ENCODE measurements at places on chromosomes 1 and 21.

- peaks cover 9% of the 10 kb centered on the region for H3K36me3 ChIP-seq
- H3K4me1 ChIP-seq, result peaks cover 5% of the 10 kb centered on the region
- H3K27ac ChIP-seq, result peak within 1 kb of the TSS; percentile 99
- H3K4me3 ChIP-seq, result peak within 1 kb of the TSS; percentile 93
These were observed at the start of gene THBS3 for GRCh38 chr1:155207806-155208540. Gene THBS3, minus strand, starts transcription at chr1:155207897. Its CDS starts 21 bp downstream, at chr1:155207876.

- no peaks in the 10 kb centered on the region for H3K4me1 ChIP-seq
- no peaks in the 10 kb centered on the region for H3K36me3 ChIP-seq
- DNase-seq, result no peak
- H3K4me3 ChIP-seq, result no peak overlapping the region
- H3K27ac ChIP-seq, result no peak overlapping the region
These were observed 39.1 kb downstream of the KCNJ6 start for GRCh38 chr21:37877171-37877570.

GRCh38 chr21:29657240-29657989 lies 282.4 kb downstream of the GRIK1 start:
- no peaks in the 10 kb centered on the region for H3K36me3 ChIP-seq
- no peak for DNase-seq
- no peak overlapping the region for H3K4me3 ChIP-seq
- H3K4me1 ChIP-seq, result no peaks in the 10 kb centered on the region
- H3K27ac ChIP-seq, result no peak overlapping the region
- H3K27me3 ChIP-seq, result no peaks in the 10 kb centered on the region

DNA sequence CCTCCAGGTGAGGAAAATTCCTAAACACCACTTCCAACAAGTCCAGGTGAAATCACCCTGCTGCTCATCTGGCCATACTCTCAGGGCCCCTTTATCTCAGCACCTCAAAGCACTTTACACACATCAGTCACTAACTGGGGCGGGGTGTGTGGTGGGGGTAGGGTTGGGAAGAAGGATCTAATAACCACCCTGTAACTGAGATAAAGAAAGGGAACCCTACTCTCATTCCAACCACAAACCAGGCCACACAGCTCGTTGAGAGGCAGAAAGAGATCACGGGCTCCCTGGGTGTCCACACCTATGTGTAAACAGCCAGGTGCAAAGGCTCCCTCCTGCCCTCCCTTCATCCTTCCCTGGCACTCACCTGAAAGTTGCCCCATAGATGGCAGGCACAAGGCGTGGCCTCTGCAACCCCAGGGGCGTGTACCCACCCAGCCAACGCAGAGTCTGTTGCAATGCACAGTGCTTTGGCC lies 20.4 kb downstream of the GPR161 start:
- no peak overlapping the region for H3K27ac ChIP-seq
- DNase-seq, result no peak

DNA sequence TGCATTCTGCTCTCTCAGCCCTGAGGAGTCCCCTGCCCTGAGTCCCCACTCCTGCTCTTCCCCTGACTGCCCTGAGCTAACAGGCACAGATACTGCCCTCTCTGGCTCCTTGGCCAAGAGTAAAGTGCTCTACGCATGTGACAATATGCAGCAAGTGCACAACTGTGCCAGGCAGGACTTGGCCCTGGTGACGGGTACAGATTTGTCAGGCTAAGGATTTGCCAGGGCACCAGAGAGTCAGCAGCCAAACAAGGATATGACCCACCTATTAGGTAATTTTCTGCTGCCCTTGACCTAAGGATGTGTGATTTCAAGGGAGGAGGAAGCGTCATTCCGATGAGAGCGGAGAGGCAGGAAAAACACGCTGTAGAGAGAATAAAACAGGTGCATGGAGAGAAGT lies 339.0 kb downstream of the PTPRU start:
- H3K36me3 ChIP-seq, result no peaks in the 10 kb centered on the region
- peaks cover 17% of the 10 kb centered on the region for H3K27me3 ChIP-seq
- H3K4me1 ChIP-seq, result peaks cover 7% of the 10 kb centered on the region
